Fibroblast of skin of left quadriceps (primary cell): ENCODE measurements at places on chromosomes 12 and 14.

DNA sequence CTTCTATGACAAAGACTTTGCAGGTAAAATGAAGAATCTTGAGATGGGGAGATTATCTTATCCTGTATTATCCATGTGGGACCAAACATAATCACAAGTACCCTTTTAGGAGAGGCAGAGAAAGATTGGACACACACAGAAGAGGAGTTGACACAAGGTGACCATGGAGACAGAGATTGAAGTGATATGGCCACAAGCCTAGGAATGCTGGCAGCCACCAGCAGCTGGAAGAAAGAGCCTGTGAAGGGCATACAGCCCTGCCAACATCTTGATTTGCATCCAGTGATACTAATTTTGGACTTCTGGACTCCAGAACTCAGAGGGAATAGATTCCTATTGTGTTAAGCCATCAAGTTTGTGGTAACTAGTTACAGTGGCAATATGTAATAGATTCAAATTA, 78.1 kb downstream of the RPS29 start:
- DNase-seq, result no peak

DNA sequence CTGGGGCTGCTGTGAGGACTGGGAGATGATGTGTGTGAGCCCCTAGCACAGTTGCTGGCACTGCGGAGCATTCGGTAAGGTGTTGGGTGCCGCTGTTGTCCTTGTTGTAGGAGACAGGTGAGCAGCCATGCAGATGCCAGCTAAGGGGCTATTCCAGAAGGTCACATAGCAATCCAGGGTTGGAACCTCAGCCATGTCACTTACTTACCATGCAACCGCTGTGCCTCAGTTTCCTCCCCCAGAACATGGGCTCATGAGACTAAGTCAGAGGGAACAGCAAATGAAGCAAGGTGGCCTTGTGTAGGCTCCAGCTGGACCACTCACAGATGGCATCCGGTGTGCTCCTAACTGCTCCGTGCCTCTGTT, 13.2 kb downstream of the DTX1 start:
- no peak for DNase-seq

GRCh38 chr14:92615451-92615850, 101.9 kb downstream of the RIN3 start:
- DNase-seq, result no peak

GRCh38 chr12:19654650-19655376, 215.5 kb downstream of the AEBP2 start:
- no peak for DNase-seq

DNA sequence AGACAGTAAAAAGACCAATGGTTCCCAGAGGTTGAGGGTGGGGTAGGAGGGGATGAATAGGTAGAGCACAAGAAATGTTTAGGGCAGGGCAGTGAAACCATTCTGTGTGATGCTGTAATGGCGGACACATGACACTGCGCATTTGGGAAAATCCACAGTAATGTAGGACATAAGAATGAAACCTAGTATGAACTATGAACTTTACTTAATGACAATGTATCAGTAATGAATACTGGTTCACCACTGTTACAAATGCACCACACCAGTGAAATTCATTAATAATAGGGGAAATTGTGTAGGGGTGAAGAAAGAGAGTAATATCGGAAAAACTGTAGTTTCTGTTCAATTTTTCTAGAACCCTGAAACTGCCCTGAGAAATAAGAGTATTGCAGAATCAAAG, 5.6 kb downstream of the ERH start:
- no peak for DNase-seq

- DNase-seq, result no peak
Measured at GRCh38 chr14:53491884-53492277, 338.8 kb upstream of the DDHD1 start.

GRCh38 chr14:37122919-37123639, 49.3 kb downstream of the SLC25A21 start:
- no peak for DNase-seq

GRCh38 chr14:68376067-68376779, 416.6 kb downstream of the ZFP36L1 start:
- no peak for DNase-seq

DNA sequence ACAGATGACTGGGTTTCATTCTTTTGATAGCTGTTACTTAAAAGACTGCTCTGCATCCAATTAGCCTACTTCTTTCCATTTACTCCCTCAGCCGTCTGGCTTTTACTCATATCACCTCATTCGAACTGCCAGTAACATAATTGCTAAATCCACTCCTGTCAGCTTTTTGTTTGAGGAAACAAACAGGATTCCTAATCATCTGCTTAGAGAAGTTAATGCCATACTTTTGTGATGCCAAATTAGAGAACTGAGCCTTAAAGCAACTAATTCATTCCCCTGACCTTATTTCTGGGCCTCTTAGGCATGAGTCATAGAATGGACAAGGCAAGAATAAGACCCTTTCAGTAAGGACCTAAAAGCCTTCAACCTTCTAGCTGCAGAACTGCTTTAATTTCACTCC, 2.9 kb downstream of the OXA1L start:
- no peak for DNase-seq

DNA sequence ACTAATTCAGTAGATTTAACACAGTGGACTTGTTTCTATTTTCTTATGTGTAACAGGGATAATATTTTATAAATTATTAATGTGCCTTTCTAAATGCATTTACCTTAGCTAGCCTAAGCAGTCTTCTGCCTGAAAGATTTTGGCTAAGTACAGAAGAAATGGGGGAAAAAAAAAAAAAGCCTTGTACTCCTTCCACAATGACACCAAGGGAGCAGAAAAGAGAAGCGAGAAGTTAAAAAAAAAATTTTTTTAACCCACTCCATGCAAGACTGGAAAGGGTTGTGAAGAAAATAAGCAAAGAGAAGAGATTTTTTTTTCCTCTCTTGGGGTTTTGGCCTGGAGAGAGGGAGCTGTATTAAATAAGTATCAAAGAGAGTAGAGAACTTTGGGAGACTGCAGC, 28.7 kb downstream of the NELL2 start:
- DNase-seq, result no peak

GRCh38 chr12:120748242-120748641, 22.6 kb downstream of the ACADS start:
- no peak for DNase-seq

- no peak for DNase-seq
Measured at GRCh38 chr14:102805371-102805891, 28.2 kb downstream of the TRAF3 start.

DNA sequence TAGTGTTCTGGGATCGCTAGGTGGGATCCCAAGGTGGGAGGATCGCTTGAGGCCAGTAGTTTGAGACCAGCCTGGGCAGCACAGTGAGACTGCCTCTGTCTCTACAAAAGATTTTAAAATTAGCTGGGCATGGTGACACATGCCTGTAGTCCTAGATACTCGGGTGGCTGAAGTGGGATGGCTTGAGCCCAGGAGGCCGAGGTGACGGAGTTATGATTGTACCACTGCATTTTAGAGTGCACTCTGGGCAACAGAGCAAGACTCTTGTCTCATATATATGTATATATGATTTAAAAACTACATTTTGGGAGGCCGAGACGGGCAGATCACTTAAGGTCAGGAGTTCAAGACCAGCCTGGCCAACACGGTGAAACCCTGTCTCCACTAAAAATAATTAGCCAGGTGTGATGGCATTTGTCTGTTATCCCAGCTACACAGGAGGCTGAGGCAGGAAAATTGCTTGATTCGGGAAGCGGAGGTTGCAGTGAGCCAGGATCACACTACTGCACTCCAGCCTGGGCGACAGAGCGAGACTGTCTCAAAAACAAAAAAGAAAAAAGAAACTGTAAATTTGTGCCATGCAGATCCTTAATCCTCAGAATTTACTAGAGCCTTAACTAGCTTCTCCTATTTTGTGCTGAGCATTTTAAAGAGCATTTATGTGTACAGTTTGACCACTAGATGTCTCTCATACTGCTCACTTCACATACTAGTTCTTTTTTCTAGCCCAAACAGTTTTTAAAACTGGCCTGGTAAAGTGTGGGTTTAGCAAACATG, 114.8 kb downstream of the MON2 start:
- peak; percentile 57 for DNase-seq

GRCh38 chr12:126537961-126538530, 1472.8 kb downstream of the AACS start:
- no peak for DNase-seq

DNA sequence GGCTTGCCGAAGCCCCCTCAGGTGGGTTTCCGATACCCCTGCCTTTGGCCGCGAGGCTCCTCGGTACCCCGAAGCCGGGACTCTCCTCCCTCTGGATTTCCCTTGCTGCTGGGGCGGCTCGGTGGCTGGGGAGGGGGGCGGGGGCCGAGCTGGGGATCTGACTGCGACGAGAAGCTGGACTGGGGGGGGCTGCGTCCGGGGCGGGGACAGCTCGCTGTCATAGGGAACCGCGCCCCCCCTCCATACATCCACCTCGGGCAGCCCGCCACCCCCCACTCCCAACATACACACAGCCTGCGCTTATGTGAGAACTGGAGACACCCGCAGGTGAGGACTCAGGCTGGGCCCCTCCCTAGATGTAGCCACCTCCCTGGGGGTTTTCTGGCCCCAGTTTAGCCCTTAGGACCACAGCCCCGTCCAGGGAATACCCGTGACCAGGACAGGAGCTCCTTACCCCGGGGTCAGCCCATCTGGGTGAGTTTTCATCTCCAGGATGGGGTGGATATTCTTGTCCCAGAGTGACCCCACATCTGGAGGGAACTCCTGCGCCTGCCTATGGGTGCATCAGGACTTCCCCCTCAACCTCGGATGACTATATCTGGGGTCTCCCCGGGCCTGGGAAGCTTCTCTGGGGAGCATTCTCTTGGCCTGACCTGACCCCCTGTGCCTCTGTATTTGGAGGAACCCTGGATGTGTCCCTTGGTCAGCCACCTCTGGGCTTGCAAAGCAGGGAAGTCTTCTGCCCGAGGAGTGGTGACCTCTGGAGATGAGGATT, 687 bp downstream of the ASIC1 start:
- no peak for DNase-seq
